COR-L47 (cell line): ENCODE measurements at places on chromosomes 2 and 18.

GRCh38 chr2:227401550-227401949 is 13.8 kb upstream of the SCYGR1 start:
- no peak for DNase-seq

GRCh38 chr2:204544961-204545860 is at the start of gene PARD3B:
TSS of gene PARD3B (plus strand) at chr2:204545475. CDS start at chr2:204546000, 525 bp downstream.
- DNase-seq: peak; percentile 49

DNA sequence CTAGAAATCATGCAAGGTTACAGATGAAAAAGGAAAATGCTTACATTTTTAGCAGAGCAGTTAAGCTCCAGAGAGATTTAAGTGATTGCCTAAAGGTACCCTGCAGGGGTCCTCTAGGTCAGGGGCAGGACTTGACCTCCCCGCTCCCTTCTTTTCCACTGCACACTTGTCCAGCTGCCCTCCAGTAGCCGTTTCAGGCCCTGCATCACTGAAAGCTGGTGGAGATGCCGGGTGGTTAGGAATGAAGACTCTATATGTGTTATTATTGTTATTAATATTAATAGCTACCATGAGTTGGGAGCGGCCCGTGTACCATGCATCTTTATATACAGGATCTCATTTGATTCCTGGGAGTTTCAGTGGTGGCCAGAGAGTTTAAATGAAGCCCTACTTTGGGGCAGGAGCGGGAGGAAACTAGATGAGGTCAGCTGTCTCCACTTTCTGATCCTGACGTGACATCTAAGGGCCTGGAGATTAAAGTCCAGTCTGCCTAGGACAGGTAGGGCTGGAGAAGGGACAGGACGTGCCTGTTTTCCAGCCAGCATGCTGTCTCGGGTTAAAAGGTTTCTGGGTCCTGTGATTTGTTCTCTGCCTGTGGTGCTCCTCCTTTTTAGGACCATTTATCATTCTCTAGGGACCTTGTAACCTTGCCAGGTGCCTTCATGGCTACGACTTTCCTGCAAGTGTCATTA is 2.1 kb downstream of the TMEM37 start:
- no peak for DNase-seq

DNA sequence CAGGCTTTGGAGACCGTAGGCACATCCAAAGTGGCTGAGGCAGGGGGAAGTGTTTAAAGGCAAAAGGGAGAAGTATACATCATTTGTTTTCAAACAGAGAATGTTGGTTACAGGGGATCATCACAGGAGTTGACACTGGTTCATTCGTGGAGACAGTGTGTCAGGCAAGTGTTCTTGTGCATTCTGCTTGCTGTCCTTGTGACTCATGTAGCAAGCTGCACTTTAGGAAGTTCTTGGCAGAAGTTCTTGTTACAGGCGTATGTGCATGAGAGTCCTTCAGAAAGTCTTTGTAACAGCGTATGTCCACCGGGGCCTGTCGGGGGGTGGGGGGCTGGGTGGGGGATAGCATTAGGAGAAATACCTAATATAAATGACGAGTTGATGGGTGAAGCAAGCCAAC is 36.5 kb upstream of the B4GALT6 start:
- no peak for DNase-seq

- no peak for DNase-seq
Measured at GRCh38 chr2:170747921-170748320, 22.3 kb upstream of the ERICH2 start.

DNA sequence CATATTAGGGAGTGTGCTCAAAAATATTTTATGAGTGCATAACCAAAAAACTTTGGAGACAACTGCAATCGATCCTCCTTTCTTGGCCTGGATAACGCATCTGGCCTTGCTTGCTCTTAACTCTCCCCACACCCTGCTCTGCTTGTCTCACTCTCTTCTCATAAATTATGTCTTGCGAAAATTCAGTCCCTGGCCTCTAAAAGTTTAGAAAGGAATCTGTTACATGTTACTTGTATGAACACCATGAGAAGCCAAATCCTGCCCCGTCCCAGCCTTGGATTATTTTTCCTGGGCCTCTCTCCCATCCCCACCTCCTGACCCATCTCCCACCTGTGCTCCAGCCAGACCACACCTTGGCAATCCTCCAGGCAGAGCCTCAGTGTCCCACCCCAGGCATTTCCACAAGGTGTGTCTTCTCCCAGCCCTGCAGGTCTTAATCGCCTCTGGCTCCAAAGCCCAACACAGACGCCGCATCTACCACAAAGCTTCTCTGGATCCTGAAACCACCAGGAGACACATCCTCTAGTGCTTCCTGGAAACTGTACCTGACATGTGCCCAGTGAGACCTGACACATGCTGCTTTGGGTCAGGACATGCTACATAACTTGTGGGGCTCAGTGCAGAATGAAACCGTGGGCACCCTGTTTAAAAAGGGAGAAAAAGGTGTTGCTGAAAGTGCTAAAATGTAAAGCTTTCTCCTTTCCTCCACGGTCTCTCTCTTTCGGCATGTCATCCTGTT is 99.6 kb upstream of the ST3GAL5 start:
- no peak for DNase-seq

GRCh38 chr2:12097859-12098258 is 351.4 kb downstream of the LPIN1 start:
- DNase-seq: no peak

DNA sequence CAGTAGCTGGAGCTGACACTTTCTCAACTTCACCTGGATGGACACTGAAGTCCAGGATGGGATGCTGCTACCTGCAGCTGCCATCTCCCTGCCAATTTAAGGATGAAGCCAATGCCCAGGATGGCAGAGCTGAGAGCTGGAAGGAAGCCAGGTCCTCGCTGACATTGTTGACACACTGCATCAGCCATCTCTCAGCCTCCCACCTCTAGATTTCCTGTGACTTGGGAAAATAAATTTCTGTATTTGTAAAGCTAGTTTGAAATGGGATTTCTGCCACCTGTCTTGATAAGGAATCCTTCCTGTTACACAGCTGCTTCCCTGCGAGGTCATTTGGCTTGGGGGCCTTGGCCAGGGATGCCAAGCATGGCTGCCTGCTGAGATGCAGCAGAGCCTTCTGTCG is 43.5 kb downstream of the KCTD1 start:
- DNase-seq: peak; percentile 86

DNA sequence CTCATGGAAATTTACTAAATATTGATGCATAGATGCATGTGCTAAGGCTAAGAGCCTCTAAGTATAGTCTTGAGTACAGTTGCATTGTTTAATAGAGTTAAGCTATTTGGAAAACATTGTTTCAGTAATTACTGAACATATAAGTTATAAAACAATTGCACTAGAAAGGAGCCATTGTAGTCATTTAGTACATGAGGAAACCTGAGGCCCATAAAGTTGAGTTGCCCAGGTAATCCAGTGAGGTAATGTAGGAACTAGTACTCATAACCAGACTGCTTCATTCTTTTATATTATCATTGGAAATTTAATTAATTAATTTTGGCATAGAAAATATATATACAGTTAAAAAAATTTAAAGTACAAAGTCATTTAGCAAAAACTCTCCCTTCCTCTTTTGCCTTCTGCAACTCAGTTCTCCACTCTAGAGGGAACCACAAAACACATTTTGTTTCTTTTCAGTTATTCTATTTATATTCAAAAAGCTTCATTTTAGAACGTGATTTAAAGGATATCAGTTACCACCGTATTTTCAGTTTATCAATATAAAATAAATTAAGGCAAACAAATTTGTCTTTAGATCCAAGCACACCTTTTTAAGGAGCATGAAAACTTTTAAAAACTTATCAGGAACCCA is 27.8 kb upstream of the TBR1 start:
- no peak for DNase-seq

DNA sequence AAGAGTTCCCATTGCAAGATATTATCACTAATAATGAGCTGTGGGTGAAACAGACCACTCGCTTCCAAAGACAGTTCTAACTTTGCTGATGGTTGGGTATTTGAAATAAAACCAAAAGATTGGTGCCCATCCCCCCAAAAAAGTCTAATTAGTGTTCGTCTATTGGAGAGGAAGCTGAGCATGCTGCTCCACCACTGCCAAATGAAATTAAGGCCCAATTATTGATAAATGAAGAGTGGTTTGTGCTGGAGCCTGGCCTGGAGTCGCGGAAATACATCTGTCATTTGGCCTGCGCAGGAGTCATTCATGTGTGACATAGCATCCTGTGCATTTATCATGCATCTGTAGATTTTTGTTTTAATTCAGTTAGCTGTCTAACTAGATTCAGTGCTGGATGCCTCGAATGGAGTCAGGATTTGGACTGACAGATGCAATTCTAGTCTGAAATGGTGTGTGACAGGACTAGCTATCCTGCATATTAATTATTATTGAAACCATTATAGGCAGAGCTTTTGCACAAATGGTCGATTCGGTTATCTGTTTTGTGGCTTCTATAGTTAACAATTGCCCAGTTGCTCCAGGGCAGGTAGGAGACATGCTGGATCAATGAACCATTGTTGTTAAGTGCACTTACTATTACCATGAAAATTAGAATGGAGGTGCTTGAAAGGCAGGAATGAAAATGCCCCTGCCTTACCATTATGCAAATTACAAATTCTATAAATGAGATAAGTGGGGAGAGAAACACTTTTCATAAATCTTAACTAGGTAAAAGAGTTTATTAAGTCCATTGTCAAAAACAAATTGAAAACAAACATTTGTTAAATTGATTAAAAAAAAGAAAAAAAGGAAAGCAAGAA is 450.4 kb upstream of the TCF4 start:
- DNase-seq: no peak

DNA sequence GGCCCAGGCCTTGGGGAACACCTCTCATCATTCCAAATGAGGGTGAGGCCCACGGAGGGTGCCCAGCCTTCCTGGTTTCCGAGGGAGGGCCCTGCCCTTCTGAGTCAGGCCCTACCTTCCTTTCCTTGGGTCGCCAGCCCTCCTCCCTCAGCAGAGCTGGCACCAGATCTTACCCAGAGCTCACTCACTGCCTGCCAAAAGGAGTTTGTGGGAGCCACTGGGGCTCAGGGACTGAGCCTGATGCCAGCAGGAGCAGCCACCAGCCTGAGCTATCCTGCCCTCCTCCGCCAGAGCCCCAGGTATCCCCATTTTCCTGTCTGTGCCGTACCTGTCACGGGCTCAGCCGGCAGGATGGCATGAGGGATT is 64.1 kb downstream of the NRP2 start:
- no peak for DNase-seq

DNA sequence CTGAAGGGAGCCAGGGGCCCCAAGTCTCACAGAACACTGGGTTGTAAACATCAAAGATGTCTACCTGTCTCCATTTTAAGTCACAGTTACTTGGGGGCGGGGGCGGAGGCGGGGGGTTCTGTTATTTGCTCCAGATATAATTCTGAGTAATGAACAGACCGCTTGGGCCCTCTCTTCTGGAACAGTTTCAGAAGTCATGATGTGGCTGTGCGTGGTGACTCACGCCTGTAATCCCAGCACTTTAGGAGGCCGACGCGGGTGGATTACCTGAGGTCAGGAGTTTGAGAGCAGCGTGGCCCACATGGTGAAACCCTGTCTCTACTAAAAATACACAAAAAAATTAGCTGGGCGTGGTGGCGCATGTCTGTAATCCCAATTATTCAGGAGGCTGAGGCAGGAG is 157.9 kb upstream of the APCDD1 start:
- DNase-seq: no peak

GRCh38 chr2:154207288-154208047 is 335.7 kb downstream of the GALNT13 start:
- DNase-seq: no peak

DNA sequence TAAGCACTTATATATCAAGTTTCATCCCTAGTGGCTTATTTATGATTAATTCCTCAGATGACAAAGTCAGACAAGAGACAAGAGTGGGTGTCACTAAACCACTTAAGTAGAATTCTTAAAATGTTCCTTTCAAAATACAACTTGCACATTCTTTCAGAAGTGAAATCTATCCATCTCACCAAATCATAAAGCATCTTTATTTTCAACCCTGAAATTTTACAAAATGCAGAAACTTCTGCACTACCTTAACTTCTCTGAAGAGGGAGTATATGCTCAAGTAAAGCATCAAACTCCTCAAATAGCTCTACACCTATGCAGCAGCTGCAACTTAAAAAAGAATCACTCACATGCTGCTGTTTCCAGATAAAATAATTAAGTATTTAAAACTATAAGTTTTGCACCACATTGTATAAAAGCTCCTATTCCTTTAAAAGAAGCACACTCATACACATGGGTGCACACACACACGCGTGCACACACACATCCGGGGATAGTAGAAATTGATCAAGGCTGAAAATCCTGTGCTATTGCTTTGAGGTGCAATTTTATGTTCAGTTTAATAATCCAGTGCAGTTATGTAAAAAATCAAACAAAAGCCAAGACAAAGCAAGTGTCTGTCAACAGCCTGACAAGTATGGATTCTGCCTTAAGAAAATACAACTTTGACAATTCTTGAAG is 244.5 kb downstream of the TCF4 start:
- DNase-seq: peak; percentile 52

GRCh38 chr2:237048595-237048994 is 37.1 kb upstream of the COPS8 start:
- DNase-seq: no peak

GRCh38 chr2:233228376-233228775 is 23.1 kb upstream of the ATG16L1 start:
- DNase-seq: no peak

GRCh38 chr2:144632809-144633208 is 112.9 kb upstream of the ZEB2 start:
- DNase-seq: no peak

DNA sequence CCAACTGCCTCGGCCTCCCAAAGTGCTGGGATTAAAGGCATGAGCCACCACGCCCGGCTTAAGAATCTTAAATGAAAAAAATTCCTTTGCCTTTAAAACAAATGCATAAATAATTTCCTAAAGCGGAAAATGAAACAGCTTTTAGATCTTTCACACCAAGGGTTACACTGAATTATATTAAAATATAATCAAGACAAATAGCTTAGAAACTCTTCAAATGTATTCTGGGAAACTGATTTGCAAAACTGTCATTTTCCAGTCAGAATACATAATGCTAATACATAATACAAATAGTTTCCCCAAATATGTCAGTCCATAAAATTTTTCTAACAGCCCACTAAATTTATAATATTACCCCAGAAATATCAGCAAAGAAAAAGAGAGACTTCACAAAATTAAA is 68.3 kb upstream of the PGAP1 start:
- DNase-seq: no peak

DNA sequence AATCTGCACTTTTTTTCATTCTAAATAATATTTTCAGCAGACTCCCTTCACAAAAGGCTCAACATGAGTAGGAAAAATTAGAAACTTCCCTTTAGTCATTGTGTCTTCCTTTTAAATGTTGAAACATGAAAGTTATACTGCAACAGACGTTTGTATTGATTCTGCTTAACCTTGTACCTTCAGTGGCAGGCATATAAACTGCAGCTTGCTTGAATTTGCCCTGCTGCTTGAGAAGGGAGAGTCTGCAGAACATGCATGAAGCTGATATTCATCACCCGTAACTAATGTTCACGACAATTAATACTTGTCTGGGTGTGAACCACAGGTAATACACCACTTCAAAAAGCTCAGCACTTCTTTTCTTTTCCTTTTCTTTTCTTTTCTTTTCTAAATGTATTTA is 294.7 kb upstream of the LRP1B start:
- DNase-seq: no peak

DNA sequence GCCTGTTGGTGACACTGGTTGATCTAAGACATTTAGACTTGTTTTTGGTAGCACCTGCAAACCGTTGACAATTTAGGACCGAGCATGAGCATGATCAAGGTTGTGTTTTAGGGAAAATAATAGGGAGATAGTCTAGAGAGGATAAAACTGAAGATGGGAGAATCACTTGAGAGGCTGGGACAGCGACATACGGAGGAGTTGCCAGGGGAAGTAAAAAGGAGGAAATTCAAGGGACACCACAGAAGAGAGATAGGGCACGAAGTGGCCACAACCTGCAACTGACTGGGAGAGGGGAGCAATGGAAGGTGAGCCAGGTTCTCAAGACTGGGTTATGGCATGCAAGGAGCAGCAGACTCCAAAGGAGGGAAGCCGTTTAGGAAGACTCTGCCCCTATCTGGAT is 1.4 kb upstream of the ATP8B1 start:
- DNase-seq: no peak
